ENCODE measurements at places on chromosomes 7 and 10.

- no peak for DNase-seq
Measured at GRCh38 chr10:116705498-116705897, 36.9 kb downstream of the HSPA12A start.

DNA sequence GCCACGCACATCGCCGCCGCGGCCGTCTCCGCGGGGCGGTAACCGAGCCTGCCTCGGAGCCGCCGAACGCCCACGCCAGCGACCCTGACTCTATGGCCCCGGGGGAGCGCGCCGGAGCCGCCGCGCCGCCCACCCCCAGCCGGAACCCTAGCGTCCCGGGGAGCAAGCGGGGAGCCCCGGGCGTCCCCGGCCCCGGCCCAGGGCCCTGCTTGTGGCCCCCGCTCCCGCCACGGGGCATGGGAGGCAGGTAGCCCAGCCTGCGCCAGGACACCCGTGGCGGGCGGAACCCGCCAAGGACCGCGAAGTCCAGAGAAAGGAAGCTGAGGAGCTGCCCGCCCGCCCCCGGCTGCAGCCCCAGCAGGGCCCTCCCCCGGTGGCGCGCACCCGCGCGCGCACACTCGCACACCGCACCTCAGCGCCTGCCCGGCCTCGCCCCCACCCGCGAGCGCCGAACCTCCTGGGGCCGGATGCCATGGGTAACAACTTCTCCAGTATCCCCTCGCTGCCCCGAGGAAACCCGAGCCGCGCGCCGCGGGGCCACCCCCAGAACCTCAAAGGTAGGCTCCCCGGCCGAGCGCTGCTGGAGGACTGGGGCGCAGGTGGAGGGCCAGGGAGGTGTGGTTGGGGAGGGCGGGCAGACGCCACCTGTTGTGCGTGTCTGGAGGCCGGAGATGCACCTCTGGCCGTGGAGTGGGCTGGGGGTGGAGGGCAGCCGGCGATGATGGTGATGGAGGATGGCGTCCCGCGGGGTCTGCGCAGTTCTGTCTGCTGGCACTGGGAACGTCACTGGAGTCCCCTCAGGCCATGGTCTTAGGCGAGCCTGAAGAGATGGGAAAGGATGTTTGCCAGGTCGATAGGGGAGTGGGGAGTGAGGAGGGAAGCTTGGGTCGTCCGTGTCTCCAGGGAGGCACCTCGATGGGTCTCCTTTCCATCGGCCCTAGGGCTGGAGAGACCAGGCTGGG lies 692 bp downstream of the NEURL1 start:
- no peak for DNase-seq

DNA sequence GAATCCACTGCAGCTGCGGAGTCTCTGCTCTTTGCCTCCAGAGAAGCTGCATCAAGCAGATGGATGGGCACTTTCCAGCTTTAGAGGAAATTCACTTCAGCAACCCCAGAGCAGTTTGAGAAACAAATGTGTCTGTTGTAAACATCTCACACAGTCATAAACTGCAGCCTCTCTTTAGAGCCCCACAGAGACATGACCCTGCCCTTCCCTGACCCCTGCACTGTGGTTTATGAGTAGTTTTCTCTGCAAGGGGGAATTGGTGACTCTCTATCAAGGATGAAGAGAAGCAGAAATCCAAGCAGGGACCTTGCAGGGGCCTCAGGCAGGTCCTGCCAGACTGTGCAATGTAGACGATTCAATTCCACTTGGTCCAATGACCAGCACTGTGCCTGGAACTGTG lies 160.2 kb downstream of the SH2D4B start:
- DNase-seq = no peak

GRCh38 chr10:113292086-113292485 lies 260.8 kb upstream of the HABP2 start:
- no peak for DNase-seq

DNA sequence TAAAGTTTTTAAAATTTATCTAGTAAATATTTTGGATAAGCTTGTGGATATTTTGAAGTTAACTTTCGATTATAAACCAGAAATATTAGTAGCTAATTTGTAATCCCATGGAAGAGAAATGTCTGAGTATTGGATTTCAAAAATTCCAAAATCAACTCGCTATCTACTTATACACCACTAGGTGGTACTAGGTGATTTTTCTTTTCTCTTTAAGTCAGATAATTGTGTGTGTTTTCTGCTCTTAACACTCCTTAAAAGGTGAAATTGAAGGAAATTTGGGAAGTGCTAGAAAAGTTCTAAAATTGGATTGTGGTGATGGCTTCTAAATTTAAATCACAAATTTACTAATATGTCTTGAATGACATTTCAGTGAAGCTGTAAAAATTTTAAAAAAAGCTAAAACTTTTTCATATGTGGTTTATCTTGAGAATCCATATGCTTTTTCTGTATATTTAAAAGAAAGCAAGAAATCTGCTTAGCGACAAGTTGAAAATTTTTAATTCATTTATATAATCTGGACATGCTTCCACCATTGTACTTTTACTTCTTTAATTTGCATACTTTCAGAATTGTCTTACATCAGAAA lies 90.2 kb downstream of the IPMK start:
- DNase-seq = peak; percentile 36

DNA sequence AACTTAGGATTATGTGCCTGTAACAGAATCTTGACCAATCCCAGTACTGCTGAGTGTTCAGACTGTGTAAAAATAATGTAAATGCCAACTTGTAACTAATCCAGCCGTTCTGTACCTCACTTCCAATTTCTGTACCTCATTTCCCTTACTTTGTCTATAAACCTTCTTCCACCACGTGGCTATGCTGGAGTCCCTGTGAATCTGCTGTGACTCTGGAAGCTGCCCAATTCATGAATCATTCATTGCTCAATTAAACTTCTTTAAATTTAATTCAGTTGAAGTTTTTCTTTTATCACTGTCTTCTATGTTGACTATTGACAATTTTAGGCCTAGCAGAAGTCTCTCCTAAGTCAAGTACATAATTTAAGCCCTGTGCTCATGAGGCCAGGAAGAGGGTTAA lies 215.3 kb upstream of the RHOBTB1 start:
- DNase-seq = no peak

DNA sequence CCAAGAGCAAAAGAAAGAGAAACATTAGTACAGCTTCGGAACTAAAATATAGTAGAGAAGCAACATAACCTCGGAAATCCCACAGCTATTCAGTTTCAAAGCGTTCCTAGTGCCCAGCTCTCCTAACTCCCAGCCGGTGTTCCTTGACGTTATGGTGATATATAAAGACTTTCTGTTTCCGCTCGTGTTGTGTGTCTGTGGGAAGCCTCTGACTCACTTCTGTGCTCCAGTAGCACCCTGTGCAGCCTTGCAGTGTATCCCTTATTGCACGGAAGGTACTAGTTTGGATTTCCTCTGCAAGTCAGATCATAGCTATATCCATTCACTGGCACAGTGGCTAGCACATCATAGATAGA lies 535 bp downstream of the ASAH2B start:
- peak; percentile 30 for DNase-seq

GRCh38 chr7:112487457-112488263 lies 6.9 kb downstream of the LSMEM1 start:
- DNase-seq = no peak

- DNase-seq = peak; percentile 77
Measured at GRCh38 chr10:71773221-71773971, at the start of gene VSIR. Gene VSIR (minus strand): TSS chr10:71773520. CDS start chr10:71773439, 81 bp downstream.

DNA sequence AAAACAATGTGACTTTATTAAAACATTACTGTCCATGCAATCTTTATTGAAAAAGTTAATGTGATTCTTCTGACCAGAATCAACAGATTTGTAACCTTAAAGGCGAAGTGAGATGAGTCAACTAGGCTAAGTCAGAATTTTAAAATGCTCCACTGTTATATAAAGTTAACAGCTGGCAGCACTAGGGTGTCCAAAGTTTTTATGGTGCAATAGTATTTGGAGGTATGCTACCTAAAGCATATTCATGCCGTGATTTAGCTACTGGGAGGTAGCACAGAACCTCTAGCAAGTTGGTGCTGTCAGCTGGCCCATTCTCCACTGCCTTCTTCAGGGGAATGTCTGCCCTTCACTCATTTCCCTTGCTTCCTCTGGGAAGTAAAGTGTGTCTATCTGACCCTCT lies 126.7 kb downstream of the RAPGEF5 start:
- DNase-seq = no peak

DNA sequence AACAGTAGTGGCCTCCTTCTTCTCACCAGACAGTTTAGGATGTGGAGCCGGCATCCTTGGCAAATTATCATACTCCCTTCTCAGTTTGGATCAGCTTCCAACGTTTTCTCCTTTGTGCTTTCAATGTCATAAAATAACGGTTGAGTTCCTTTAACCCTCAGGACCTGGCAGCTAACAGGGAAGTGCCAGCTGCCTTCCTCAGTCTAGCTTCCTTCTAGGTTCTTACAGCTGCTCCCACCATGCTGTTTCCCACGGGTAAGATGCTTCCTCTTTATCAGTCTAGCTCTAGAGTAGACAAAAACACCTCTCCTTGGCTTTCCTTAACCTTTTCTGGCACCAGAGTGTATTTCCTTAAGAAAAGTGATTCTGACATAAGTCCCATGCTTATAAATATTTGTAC lies 33.2 kb downstream of the BLVRA start:
- DNase-seq = no peak

GRCh38 chr7:22394739-22395138 lies 37.8 kb upstream of the RAPGEF5 start:
- no peak for DNase-seq

- DNase-seq = no peak
Measured at GRCh38 chr7:83824214-83824613, 175.3 kb upstream of the SEMA3E start.

GRCh38 chr10:106935978-106936451 lies 228.5 kb downstream of the SORCS1 start:
- no peak for DNase-seq

DNA sequence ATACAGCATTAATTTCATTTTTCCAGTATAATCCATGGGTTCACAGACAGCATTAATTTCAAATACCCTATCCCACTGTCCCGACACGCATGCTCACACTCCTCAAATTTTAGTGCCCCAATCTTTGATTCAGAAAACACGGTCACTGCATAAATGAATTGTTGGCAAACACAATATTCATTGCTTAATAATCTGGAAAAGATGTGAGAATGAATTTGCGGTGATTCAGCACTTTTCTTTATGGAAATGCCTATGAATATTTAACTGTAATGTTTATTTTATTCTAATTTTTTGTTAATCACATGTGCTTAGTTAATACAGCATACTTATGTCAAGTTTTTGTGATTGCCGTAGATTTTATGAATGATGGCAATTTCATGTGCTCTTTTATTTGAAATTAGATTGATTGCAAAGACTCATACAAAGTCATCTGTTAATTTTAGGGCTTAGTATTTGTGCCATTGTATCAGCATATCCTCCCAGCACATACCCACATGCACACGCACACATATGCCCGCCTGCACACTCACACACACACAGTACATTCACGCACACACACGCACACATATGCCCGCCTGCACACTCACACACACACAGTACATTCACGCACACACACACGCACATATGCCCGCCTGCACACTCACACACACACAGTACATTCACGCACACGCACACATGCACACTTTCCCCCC lies 35.1 kb downstream of the MACROH2A2 start:
- DNase-seq = no peak

DNA sequence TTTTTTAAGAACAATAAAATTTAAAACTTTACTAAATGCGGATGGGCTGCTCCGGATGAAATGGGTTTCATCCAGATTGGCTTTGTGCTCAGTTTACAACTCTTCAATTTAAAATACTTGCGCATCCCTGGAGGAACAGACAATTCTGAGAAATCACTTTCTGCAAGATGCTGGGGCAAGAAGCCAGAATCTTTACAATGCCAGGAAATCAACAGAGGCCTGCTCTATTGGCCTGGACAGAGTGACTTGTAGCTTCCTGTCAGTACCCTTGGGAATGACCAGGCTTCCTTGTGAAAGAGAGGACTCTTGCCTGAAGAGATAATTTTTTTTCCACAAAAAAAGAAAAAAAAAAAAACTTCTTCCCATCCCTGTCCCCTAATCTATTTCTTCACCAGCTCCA lies 3.9 kb upstream of the FAM13C start:
- no peak for DNase-seq

GRCh38 chr7:95730493-95731280 lies 41.7 kb upstream of the DYNC1I1 start:
- no peak for DNase-seq

DNA sequence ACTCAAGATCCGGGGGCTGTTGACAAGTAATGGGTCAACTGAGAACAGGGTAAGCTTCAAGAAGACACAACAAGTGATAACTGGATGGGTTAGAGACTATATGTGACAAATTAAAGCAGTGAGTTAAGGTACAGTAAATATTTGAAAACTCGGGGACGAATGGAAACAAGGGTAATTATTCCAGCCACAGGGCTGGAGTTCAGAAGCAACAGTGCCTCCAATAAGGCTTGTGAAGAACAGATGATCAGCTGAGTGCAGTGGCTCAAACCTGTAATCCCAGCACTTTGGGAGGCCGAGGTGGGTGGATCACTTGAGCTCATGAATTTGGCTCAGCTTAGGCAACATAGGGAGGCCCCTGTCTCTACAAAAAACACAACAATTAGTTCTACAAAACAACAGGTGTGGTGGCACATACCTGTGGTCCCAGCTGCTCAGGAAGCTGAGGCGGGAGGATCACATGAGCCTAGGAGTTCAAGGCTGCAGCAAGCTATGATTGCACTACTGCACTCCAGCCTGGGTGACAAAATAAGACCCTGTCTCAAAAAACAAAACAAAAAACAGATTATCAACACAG lies 20.5 kb upstream of the DLD start:
- DNase-seq = no peak

GRCh38 chr7:85529831-85530230 lies 343.0 kb upstream of the SEMA3D start:
- DNase-seq = no peak

DNA sequence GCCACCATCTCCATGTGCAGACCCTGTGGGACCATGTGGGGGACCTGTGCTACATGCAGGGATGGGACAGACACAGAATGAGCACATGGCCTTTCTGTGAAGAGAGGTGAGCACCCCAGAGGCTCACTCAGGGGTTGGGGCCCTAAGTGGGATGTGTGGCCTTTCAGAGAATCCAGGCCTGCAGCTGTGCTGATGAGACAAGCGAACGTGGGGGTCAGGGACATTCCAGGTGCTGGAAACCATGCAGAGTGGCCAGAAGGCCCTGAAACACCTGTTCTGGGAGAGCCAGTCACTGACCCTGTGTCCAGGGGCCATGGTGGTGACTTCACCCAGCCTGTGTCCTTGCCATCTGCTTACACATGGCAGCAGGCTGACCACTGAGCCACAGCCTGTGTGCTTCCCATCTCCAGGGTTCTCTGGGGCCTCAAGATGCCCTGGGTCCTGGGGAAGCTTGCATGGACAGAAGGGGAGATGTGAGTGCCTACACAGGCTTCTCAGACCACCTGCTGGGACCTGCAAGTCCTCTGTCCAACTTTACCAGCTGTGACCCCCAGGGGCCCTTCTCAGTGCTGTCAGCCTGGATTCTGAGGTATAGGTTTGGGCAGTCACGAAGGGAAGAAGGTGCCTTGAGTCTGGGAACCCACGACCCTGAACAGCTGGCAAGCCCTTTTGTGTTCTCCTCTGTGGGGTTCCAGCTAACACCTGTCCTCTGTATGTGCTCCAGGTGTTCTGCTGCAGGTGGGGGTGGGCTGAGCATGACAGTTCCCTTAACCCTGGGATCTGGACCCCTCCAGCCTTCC lies 17.6 kb downstream of the RAMP3 start:
- no peak for DNase-seq

- DNase-seq = no peak
Measured at GRCh38 chr7:114343949-114344708, 70.5 kb upstream of the FOXP2 start.
